ENCODE measurements at places on chromosomes 7 and 10.

GRCh38 chr7:96727534-96728088 lies 18.0 kb upstream of the SEM1 start:
- no peak for DNase-seq

DNA sequence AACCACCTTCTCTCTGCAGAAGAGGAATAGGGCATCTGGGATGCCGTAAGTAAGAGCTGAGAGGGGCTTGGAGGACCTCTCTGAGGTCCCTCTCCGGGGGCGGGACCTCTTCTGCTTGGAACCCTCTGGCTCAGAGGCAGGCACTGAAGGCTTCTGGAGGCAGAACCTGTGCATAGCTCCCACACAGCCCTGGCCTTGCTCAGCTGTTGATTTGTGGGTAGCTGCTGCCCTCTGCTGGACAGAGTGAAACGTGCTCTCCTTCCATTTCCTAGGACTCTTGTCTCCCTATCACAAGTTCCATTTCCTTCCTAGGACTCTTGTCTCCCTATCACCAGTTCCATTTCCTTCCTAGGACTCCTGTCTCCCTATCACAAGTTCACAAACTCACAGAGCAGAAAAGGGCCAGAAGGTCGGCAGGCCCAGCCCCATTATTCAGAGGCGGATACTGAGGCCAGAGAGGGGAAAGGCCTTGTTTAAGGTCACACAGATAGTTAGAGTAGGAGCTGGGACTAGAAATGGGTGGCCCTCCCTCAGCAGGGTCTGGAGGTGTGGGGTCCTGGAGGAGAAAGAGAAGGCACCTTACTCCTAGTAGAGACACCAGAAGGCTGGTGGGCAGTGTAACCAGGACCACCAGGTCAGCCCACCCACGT lies 30.3 kb upstream of the GARS1 start:
- DNase-seq: peak; percentile 78

- DNase-seq: no peak
Observed at GRCh38 chr7:81075150-81075549, 156.3 kb upstream of the SEMA3C start.

GRCh38 chr7:1239803-1240516 lies 7.3 kb downstream of the UNCX start:
- DNase-seq: no peak

DNA sequence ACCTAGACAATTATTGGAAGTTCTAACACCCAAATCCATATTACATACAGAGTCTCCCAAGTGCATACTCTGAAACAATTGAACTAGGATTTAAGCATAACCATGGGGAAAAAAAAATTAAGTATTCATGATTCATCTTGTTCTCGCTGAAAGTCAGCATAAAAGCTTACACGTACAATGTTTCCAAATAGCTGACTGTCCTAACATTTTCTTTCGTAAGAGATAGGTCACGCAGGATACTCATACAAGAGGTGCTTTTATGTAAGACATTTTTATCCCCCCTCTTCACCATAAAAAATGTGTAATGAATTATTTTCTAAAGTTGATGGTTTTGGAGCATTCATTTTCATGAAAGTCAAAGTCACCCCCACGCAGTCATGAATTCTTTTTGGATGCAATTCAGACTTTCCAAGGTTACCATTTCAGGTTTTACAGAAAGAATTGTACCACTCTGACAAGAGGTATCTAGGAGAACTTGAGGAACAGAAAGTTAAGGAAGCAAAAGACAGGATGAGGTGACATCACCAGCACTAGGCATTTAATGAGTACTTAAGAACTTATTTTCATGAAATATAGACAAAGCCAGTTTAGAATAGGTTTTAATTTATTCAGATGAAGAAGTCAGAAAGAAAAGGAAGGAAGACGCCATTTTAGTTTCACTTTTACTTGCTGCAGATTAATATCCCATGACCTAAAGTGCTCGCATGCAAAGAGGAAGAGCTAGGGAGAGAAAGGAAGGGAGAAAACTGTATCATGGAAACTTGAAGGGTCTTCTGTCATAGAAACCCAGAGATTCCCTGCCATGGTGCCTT lies 55.8 kb downstream of the TMEM26 start:
- DNase-seq: peak; percentile 44

- no peak for DNase-seq
Observed at GRCh38 chr7:7251742-7252141, 69.4 kb downstream of the C1GALT1 start.

DNA sequence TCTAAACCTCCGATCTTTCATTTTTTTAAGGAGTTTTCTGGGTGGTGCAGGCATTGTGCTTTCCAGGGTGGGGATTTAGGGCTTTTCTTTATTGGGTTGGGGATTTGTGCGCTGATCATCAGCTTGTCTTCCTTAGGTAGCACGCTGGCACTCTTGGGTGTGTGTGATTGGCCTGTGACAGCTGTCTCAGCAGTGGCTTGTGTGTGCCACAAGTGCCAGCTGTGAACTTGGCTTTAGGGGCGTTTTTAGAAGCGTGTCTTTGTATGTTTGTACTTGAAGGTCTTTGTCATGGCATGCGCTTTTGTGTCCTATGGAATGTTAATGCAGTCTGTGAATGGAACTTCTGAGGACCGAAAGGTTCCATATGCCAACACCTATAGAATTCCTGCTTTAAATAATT lies 788 bp downstream of the AKAP9 start:
- peak; percentile 23 for DNase-seq

DNA sequence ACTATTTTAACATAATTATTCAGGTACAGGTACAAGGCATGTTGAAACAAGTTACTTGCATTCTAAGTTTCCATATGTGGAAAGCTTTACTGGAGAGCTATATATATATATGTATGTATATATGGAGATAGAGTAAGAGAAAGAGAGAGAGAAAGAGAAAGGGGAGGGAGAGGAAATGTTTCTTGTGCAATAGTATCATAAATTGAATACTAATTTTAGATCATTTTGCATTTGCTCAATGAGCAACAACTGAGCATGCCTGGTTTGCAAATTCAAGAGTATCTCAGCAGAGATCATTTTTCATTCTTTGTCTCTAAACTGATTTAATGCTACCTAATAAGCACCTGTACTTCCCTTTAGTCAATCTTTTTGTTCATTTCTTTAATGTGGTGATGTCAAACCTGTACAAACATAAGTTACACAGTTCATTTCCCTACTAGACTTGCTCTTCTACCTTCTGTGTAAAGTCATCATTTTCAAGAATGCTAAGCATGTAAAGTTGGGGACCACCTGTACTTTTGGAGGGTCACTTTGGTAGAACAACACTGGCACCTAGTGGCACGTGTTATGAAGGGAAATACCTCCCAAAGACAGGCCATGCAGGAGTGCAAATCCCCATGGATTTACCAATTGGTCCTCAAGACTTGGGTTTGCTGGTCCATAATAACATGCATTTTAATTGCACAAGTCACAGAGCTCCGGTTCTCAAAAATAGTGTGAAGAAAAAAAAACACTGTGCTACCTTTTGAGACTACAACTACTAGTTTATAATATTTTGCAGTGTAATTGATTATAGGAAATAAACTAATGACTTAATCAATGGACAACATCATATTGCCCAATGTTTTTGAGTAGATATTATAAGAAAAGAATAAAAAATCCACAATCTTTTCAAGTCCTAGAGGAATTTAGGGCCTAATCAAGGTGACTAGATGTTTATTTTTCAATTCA lies 431.2 kb upstream of the IGFBP3 start:
- DNase-seq: peak; percentile 74

GRCh38 chr7:118346748-118347147 lies 122.2 kb downstream of the ANKRD7 start:
- DNase-seq: no peak

- DNase-seq: no peak
Observed at GRCh38 chr7:2711895-2712675, 24.1 kb downstream of the AMZ1 start.

DNA sequence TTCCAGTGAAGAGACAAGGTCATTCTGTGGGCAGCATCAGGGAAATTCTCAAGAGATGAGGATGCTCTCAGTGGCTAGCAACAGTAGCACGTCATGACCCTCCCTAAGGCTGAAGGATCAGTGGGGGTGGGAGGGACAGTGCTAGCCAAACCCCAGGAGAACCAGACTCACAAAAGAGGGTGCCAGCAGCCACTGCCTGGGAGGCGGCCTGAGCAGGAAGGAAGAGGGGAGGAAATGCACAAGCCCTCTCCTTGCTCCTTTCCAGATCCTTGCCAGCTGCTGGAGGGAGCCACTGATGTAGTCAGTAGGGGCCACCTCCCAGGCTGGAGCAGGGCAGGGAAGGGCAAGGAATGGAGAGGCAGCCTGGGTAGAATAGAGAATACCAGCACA lies 302.7 kb downstream of the RPS24 start:
- DNase-seq: peak; percentile 93

- DNase-seq: no peak
Observed at GRCh38 chr7:104328296-104328969, at the start of gene LHFPL3. Gene LHFPL3 (plus strand): TSS chr7:104328603.

DNA sequence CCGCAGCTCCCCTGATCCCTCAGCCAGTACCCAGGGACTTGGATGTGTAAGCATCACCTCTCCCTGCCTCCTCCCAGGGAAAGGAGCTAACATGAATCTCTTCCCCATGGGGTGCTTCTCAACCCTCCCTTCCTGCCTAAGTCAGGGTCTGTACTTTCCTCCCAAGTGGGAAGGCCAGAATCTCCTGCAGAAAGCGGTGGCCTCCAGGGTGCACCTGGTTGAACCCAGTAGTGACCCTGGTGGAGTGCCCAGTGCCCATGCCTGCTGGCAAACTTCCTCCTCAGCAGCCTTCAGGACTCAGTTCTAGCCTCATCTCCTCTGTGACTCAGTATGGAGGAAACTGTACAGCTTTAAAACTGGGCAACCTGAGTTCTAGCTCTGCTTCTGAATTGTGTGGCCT lies 2.8 kb upstream of the LOXL4 start:
- no peak for DNase-seq

- DNase-seq: no peak
Observed at GRCh38 chr7:11332865-11333228, 359.2 kb downstream of the PHF14 start.

DNA sequence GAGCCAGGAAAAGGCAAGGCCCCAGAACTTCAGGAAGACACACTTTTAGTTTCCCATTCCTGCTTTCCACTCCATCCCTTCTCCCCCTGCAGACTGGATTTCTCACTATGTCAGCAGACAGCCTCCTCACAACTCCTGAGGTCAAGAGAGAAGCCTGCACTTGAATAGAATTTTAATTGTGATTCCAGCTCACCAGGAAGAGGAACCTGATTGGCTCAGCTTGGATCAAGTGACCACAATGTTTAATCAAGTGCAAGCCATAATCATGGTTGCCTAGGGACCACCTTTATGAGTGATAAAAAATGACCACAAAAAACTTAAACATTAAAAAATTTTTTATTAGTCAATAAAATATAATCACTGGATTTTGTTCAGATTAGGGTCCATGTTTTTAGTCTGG lies 244.7 kb upstream of the RHOBTB1 start:
- DNase-seq: no peak

DNA sequence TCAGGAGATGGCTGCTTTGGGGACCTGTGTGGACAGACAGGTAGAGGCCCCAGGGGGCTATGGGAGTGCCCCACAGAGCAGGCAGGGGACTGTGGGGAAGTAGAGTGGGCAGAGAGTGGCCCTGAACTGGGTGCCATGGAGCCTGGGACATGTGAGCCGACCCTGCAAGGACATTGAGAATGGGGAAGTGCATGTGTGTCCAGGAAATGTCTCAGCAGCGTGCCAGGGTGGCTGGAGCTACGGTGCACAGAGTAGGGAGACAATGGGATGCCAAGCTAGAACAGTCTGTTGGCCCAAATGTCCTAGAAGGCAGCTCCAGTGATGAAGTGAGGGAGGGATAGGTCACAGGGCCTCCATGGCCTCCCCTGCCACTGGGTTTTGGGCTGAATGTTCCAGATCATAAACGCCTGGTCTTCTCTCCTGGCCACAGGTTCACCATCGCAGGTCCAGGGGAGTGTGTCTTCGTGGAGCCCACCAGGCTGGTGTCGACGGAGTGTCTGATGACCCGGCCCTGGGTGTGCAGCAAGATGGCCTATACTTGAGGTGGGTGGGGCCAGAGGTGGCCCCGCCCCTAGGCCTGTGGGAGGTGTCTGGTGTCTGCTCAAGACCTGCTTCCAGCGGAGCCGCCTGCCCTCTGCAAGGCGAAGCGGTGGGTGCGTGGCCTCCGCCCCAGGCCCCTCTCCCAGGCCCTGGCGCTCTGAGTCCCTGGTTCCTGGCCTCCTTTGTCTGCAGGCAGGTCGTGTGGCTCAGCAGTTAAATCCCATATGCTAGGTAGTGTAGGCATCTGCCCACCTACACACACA lies 20.5 kb downstream of the CLEC2L start:
- DNase-seq: no peak

DNA sequence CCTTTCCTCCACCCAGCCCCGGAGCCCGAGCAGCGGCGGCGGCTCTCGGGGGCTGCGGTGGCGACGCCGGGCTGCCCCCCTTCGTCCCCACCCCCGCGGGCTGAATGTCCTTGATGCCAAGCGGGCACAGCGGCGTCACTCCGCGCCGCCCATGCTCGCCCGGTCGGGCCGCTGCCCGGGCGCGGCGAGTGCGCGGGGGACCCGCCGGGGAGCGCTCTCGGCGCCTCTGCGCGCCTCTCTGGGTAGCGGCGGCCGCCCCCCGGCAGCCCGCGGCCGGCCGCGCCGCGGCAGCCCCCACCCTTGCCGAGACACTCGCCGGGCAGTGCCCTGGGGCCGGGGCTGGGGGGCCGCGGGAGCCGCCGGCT lies 433 bp upstream of the PLXNA4 start:
- DNase-seq: no peak

DNA sequence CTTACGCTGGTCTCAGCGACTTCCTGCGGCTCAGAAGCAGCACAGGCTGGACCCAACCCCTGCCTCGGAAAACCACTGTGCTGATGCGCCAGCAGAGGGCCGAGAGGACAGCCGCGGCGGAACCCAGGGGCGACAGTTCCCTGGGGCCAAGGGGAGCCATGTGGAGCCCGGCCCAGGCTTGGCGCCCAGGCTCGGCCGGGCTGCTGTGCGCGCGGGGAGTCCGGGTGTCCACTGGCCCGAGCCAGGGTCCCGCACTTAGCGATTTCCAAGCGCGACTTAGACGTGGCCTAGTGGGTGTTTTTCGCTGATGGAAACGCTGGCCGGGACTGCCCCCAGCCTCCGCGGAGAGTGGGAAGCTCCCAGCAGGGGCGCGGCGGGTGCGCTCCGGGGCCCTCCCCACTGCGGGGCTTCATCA lies 18.6 kb upstream of the ZNF32 start:
- no peak for DNase-seq

DNA sequence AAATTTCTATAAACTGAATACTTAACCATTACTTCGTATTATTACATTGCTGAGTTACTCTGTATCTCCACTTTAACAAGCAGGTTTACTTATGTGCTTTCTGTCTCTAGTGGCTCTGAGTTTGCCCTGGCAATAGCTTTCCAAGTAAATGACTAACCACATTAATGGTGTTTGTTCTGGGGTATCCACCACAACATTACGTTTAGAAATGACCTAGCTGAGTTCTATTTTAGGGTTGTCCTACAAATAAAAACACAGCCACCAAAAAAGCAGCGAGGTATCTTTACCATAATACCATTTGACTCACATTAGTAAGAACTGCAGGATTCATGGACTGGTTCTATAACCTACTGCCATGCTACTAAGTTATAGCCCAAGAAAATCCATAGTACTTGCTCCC lies 83.1 kb downstream of the HIBADH start:
- DNase-seq: peak; percentile 5

GRCh38 chr7:84339306-84339705 lies 144.7 kb upstream of the SEMA3A start:
- DNase-seq: no peak

GRCh38 chr10:106267591-106267990 lies 896.9 kb downstream of the SORCS1 start:
- no peak for DNase-seq

- DNase-seq: peak; percentile 18
Observed at GRCh38 chr10:29736366-29737073, 101.7 kb upstream of the SVIL start.

Data from A172 (cell line).